Purkinje cell (primary cell): ENCODE measurements at places on chromosomes 4 and X. TPM values are rescaled to one million over a fixed set of nuclear protein-coding genes. Genes with fewer than 3 reads are reported as not detected.

The NPY2R gene
- polyA plus RNA-seq = 0.63 TPM in 1 of 2 replicates, not detected in the other

The RNF150 gene
- 21.0 and 21.2 TPM in 2 replicates for polyA plus RNA-seq

The P2RY4 gene
- polyA plus RNA-seq = not detected in 2 replicates

The FAM149A gene
- 3.6 and 11.1 TPM in 2 replicates for polyA plus RNA-seq

The ZFP92 gene
- polyA plus RNA-seq = 0.17 and 0.60 TPM in 2 replicates

The CT83 gene
- polyA plus RNA-seq = not detected in 2 replicates

The VCX3B gene
- not detected in 2 replicates for polyA plus RNA-seq

The NLGN3 gene
- 16.1 and 16.4 TPM in 2 replicates for polyA plus RNA-seq

The SPARCL1 gene
- 209 and 469 TPM in 2 replicates for polyA plus RNA-seq
